ENCODE measurements at places on chromosomes 7 and 10.

- DNase-seq, result no peak
Observed at GRCh38 chr10:102275343-102275742, 30.0 kb downstream of the GBF1 start.

DNA sequence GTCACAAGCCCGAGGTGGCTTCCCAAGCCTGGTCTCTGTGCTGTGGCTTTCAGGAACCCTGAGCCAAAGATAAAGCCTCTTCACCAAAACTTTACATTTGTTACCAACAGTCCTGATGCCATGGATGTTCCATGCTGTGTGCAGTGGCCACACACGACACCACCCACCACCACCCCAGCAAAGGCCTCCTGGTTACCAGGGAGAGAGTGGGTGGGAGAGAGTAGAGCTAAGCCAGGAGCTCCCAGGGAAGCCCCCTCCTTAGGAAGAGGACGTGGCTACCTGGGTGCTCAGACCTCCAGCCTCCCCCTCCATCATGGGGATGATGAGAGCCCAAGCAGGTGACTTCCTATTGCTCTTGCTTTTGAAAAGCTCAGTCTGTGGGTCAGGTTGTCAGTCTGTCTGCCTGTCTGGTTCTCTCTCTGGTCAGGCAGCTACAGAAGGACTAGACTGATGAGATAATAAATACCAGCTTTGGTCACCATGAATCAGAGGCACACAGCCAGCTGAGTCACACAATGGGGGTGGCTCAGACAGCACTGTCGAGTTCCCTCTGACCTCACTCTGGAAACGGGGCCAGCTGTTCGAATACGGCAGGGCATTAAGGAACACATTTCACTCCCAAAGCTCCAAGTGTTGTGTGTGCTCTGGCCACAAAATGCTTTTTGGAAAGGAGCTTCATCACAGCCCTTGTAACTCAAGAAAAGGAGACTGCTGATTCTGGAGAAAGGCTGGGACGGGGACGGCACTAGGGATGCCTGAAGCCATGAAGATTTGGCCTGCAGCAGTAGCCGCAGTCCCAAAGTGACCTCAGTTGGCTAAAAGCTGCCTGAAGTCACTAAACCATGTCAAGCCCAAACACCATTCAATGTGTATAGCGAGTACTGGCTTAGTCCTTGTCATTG lies 166.0 kb downstream of the FANK1 start:
- peak; percentile 99 for DNase-seq

- DNase-seq, result no peak
Observed at GRCh38 chr10:61099756-61100155, 155.8 kb upstream of the RHOBTB1 start.

DNA sequence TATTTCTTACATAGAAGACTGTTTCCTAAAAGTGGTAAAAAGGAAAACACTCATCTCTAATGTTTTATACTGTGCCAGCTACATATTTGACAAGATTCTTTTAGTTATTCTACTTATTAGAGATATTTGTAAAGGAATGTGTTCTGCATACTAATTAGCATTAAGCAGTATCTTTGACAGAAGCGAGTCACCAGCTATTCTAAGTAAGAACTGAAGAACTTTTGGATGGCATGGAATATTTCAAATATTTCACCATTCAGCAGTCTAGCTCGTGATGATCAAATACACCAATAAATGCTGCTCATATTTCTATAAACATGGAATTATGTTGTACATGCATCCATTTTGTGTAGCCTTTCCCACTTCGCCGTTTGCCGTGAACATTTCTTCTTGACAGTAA lies 241.6 kb upstream of the TCF7L2 start:
- no peak for DNase-seq

DNA sequence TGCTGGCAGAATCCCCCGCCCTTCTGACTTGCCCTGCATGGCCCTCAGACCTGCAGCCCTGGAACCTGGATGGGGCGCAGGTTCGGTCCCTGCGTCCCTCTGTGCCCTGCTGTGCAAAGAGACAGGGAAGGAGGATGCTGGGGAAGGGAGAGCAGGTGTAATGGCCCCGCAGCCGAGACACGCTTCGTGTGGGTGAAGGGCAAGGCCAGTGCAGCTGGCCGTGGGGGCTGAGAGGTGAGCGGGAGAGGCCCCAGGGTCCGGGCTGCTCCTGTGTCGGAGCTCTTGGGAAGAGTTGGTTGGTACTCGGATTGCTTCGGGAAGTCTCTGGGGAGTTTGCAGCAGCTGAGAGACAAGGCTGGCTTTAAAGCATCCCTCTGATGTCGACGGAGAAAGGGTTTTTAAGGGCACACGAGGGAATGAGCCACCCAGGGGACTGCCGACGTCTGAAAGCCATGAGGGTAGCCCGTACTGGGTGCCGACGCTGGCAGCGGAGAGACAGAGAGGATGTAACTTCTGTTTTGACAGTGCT lies 6.5 kb downstream of the ELFN1 start:
- DNase-seq, result no peak

- DNase-seq, result no peak
Observed at GRCh38 chr7:157474685-157475084, 137.9 kb downstream of the DNAJB6 start.

DNA sequence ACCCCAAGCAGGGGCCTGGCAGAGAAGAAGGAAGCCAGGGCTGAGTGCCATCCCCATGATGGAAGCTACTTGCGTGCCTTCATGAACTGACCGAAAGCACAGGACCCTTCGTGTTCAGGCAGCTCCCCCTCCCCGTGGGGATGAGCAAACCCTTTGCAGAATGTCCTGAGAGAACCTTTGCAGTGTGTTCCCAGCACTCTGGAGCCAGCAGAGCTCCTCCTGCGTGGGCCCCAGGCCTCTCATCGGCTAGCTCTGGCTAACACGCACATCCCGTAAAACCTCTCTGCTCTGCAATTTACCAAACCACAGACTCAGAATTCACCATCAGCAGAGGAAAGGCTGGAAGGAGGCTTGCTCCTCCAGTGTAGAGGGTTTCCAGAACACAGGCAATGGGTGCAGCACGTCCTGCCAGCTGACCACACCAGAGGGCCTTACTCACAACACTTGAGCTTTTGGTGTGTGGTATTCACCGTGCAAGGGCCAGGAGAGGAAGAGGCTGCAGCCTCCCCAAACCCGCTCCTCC lies 3.1 kb downstream of the SH3PXD2A start:
- peak; percentile 68 for DNase-seq
